Activated CD4-positive, CD25-positive, alpha-beta regulatory T cell treated with anti-CD3 and anti-CD28 coated beads, Interleukin-2, amount 50 U/mL, for 16 hours (primary cell): ENCODE measurements at places on chromosomes 3 and 15.
A peak's percentile ranks its signal among the peaks of the same experiment; 100 is the strongest.

DNA sequence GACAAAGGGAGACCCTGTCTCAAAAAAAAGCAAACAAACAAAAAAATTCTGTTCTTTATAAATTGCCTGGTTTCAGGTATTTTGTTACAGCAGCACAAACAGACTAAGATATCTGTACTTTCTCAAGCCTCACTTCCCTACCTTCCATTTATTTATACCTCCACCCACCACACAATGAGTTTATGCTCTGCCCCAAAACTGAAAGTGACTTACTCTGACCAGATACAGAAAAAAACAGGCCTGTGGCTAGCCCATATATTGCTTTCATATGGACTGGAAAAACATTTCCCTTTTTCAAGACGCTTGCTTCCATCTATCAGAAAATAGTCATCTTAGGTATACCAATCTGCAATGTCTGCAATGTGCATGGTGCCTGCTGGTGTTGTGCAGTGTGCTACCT is 8.7 kb upstream of the GPD1L start:
- no peak for DNase-seq

DNA sequence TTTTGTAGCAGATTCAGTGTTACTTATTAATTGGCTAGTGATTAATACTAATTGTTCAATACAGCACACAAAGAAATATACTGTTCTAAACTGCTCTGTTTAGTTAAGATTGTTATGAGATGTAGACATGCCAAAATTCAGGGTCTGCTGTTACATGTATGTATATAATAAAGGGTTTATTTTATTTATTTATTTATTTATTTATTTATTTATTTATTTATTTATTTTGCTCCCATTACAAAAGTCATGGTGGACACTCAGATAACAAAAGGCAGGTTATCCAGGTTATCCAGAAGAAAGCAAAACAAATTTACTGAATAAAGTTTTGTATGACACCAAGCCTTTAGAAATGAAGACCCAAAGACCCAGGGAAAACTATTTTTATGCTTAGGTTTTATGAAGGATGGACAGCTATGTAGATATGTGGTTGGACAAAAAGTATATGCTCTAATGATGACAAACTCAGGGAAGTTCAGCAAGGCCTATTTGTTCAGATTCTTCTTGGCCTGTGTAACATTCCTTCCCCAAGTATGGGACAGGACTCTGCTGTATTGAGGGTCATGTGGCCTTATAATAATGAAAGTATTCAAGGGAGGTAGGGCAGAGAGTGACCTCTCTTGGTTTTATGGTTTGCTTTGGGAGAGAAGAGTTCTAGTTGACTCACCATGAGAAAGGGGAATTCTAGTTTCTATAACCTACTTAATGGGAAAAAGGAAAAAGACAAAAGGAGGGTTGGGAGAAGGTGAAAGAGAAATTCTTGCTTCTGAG is 1056.8 kb downstream of the ROBO2 start:
- DNase-seq: no peak

- peak; percentile 53 for DNase-seq
Measured at GRCh38 chr15:77959432-77959879, 118.1 kb downstream of the TBC1D2B start.

GRCh38 chr3:78847603-78848002 is 920.2 kb downstream of the ROBO1 start:
- DNase-seq: no peak

- no peak for DNase-seq
Measured at GRCh38 chr3:116394365-116394764, 50.9 kb downstream of the LSAMP start.

DNA sequence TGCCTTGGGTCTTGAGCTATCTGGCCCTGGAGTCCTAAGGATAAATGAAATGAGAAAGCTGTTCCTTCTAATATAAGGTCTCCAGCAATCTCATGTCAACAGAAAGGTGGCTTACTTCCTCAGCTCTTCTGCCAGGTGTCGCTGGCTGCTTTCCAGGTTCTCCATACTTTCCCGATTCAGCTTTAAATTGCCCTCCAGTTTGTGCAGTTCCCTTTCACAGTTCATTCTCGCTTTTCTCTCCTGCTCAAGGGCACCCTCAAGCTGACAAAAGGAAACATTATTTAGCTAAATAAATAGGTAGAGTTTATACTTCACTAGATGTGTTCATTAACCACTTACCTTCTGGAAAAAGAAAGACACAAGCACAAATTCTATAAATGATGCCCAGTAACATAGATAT is 73.0 kb downstream of the MYH15 start:
- DNase-seq: no peak

GRCh38 chr3:34837848-34838741 is 801.2 kb upstream of the ARPP21 start:
- no peak for DNase-seq

DNA sequence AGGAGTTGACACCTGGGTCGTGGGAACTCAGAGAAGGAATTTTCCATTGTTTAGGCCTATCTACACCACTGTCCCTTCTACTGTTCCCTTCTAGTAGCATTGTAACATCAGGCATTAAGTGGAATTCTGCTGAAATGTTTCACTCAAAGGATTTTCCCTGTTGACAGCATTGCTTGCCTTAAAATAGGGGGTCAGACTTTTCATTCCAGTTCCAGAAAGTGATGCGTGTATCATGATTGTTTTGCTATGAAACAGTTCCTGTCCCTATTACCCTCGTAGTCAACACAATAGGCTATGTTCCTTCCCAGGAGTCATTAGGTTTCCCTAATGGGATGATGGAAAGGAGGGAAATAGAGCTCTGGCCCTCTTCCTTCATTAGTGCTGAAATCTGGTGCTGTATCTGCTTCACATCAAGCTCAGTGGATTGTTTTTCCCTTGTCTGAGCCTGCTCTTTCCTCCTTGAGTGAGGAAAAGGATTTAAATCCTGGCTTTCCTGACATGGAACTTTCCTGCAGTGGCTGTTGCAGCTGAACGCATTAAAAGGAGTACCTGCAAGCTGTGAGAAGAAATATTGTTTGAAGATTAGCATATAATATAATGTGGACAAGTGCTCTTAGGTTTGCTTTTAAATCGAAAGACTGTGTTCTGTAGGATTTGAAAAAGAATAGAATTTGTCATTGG is 195.9 kb downstream of the KLHL25 start:
- DNase-seq: no peak

GRCh38 chr3:71872256-71872655 is 87.3 kb upstream of the PROK2 start:
- no peak for DNase-seq

DNA sequence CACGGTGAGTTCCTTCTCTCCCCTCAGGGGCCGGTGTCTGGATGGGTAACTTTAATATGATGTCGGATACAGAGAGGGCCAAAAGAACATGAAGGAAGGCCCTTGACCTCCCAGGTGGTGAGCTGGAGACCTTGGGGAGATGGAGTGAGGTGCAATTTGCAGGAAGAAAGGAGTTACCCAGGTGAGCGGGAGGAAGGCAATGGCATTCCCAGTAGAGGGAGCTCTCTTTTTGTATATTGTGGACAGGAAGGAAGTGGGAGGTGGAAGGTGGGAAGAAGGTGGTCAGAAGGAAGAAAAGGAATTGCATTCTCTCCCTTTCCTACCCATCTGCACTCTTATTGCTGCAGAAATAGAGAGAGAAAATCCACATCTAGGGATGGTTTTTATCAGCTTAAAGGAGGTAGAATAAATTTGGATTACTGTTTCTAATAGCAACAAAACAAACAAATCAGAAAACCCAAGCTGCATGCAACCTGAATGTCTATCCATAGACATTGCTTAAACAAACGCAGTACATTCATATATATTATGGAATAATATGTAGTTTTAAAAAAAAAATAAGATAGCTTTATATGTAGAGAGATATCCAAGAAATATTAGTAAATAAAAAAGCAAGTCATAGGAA is 169.0 kb upstream of the TSC22D2 start:
- DNase-seq: no peak

DNA sequence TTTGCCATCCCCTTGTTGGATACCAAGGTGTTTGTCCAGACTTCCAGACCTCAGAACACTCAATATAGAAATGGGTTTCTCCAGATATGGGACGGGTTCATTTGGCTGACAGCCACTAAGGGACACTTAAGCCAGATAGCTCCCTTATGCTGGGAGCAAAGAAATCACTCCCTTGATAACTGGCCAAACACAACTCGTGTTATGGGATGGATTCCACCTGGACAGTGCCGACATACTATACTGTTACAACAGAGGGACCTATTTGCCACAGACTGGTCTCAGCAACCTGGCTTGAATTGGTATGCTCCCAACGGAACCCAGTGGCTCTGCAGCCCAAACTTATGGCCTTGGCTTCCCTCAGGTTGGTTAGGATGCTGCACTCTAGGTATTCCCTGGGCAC is 114.0 kb upstream of the PLCL2 start:
- no peak for DNase-seq

GRCh38 chr15:64878705-64879104 is 33.0 kb upstream of the ANKDD1A start:
- DNase-seq: no peak

DNA sequence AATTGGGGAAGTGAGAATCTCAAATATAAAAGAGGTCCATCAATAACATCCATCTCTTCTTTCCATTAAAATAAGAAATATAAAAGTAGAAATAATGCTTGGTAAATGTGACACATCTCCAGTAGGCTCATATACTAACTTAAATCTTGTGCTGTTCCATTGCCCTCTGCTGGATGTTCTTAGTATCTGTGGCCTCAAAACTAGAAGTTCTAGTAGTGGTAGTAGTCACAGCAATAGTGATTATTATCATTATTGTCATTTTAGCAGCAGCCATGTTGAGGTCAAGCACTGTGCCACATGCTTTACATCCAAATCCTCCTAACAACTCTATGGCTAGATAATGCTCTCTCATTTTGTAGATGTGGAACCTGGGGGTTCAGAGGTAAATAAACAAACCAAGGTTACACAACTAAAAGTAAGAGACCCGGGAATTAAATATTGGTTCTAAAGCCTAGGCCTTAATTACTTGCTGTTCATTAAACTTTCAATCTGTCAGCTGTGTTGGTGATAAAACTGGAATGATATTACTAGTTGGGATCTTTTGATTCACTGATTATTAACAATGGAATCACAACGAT is 20.2 kb upstream of the BTLA start:
- DNase-seq: no peak

- DNase-seq: no peak
Measured at GRCh38 chr15:76903251-76903681, 1.9 kb downstream of the SCAPER start.

GRCh38 chr15:50248994-50249582 is 16.4 kb downstream of the HDC start:
- no peak for DNase-seq

DNA sequence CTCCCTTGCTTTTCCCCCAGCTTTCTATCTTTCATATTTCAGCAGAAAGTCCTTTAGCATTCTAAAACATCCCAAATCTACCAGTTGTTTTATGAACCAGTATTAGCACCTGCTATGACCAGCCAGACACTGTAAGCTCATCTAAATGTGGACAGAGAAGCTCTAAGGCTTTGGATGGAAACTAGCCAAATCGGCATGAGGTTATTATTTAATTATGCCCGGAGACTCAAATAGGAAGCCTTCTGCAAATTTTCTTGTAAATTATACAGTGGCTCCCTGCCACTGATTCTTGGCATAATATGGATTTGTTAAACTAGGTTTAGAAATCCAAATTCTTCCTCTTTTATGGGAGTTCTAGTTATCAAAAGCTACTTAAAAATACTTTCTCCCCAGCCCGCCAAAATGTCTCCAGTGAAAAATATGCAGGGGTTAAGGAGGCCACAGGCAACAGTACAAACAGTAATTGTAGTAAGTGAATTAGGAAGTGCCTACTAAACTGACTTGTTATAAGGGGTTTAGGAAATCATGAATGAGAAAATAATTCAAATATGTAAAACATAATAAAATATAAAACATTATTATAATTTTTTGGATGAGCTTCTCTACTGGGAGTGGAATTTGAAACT is 15.4 kb downstream of the MYH15 start:
- DNase-seq: no peak

GRCh38 chr15:40691737-40692136 is 3.2 kb upstream of the RAD51 start:
- no peak for DNase-seq

DNA sequence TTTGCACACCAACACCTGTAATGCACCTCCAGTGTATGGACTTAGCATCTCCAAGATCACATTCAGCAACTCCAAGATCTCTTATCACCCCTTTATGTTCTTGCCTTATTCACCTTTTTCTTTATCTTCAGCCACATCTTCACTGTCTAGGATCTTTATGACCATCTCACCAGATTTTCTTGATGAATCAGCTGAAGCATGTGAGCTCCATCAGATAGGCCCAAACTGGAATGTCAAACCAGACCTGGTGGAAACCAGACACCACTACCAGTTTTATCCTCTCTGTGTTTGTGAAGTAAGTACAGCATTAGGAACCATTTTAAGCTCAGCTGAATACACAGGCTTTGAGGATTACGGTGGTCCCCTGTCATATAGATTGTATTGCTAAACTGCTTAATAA is 330.4 kb upstream of the NDN start:
- DNase-seq: no peak

- peak; percentile 28 for DNase-seq
Measured at GRCh38 chr15:90660195-90660998, 56.7 kb upstream of the BLM start.

GRCh38 chr15:83449937-83450506 is 2.9 kb downstream of the SH3GL3 start:
- DNase-seq: no peak

DNA sequence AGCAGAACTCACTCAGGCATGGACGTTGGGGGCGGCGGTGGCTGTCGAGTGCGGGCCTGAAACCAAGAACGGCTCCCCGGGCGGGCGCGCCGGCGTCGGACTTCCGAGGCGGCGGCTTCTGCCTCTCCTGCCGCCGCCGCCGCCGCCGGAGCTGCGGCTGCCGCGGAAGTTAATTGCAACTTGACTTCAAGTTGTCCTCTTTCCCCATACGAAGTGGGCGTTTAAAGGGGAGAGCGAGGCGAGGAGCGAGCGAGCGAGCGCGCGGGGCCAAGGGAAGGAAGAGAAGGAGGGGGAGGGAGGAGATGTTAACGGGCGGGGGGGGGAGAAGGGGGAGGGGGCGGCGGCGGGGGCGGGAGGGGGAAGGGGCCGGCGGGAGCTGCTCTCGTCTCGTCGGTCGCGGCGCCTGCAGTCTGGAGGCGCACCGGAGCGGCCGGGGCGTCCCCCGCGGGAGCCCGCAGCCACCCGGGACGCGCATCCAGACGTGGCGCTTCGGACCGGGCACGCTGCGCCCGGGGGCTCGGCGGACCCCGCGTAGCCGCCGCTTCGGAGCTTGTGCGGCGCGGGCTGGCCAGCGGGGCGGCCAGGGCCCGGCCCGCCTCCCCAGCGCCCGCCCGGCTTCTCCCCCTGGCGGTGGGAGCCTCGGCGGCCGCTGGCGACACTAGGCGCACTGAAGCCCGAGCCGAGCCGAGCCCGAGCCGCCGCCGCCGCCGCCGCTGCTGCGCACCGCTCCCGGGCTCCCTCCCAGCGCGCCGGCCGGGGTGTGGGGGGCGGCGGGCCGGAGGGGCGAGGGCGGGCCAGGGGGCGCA is 19.7 kb upstream of the SATB1 start:
- peak; percentile 32 for DNase-seq
